ENCODE measurements at places on chromosomes 3 and 15. TPM values are rescaled to one million over a fixed set of nuclear protein-coding genes. Genes with fewer than 3 reads are reported as not detected.

Gene SLC22A14
- polyA plus RNA-seq = 0.15 TPM

DNA sequence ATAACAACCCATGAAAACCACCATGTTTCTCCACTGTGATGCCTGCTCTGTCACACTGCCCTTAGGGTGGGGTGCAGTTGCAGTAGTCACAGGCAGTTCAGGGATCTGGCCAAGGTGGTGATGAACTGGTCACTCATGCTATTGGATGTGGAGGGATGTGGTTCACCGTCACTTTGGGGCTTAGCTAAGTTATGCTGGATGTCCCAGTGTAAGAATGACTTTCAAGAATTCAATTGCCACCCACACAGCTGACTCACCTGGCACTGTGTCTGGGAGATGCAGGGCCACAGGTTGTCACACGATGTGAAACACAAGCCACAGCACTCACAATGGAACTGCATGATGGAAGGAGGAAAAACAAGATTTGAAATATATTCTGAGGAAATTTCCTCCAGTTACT is 146.1 kb upstream of the CTNNB1 start:
- no peak for DNase-seq

Gene CD200
- 0.12 TPM for polyA plus RNA-seq

DNA sequence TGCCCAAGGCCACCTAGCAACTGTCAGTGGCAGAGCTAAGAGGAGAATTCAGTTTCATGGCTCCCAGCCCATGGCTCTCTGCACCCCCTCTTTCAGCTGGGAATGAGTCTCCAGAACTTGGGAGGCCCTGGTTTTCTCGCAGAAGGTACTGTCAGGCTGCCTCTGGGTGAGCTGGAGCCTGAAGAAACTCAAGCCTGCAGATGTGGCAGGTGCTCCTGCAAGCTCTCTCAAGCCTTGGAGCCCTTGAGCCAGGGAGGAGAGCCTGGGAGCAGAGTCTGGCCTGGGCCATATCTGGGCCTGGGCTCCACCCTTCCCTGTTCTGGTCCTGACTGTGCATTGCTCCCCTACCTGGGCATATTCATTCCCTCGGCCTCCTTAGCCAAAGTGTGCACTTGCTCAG is 74.4 kb upstream of the TLE3 start:
- DNase-seq = no peak

DNA sequence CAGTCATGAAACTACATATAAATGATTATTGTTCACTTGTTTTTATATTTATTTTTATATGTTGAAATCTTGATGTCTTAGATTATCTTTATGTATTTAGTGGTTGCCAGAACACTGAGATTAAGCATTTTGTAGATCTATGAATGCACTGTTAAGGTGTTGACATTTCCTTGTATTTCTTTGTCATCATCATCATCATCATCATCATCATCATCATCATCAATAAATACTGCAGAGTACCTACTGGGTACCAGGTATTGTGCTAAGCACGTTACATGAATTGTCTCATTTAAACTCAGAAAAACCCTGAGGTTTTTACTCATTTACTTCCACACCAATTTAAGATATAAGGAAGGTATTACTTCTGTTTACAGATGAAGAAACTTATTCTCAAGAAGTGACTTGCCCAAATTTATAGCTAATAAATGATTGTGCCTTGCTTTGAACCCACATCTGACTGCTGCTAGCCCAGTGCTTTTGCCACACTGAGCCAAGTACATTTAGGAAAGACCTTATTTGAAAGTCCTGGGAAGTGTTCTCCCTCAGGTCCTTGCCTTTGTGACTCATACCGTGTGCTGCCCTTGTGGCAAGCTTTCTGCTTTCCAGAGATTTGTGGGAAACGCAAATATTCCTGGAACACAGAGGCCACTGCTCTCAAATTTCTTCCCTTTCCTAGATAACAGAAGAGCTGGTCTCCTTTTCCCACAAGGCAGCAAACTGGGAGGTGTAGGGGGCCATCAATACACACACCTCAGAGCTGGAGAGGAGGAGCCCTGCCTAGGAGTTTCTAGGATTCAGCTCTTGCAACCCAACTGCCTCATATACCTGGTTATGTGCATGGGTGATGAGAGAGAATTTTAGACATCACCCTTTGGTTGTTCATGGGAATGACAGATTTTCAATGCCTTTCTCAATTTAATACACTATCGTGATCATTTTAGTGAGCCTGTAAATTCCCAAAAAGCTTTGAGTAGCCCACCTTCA is 115.4 kb upstream of the C15orf61 start:
- DNase-seq = peak; percentile 23

Gene GPR62
- polyA plus RNA-seq = not detected

Gene MYL3
- polyA plus RNA-seq = 1.0 TPM

DNA sequence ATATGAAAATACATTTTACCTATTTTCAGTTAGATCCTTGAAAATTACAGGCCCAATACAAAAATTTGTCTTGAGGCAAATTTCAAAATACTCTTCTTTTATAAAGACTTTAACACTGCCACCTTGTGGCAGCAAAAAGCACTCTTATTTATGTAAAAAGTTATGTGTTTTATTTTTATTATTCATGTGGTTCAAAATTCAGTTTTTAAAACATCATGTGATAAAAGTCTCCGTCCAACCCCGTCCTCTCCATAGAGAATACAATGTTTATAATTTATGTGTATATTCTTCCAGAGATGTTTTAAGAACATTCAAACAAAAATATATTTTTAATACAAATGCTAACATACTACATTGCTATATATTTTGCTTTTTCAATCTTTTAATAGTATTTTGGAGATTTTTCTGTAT is 36.9 kb upstream of the TRIM59 start:
- DNase-seq = no peak

DNA sequence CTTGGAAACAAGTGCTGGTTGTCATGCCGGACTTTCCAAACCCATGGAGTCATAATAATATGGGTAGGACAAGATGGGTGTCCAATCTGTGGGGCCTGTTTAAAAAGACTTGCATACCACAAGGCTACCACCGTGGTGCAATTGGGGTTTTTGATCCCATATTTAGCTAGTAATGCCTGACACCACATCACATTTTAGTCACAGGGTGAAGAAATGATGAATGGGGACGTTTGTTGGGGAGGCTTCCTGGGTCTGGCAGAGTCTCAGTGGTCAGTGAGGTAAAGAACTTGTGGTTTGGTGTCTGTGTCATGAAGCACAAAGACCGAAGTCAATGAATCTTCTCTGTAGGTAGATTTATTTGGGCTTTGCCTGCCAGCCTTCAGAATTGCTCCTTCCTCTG is 31.0 kb downstream of the P3H2 start:
- no peak for DNase-seq

Gene TERC
- not detected for polyA plus RNA-seq

DNA sequence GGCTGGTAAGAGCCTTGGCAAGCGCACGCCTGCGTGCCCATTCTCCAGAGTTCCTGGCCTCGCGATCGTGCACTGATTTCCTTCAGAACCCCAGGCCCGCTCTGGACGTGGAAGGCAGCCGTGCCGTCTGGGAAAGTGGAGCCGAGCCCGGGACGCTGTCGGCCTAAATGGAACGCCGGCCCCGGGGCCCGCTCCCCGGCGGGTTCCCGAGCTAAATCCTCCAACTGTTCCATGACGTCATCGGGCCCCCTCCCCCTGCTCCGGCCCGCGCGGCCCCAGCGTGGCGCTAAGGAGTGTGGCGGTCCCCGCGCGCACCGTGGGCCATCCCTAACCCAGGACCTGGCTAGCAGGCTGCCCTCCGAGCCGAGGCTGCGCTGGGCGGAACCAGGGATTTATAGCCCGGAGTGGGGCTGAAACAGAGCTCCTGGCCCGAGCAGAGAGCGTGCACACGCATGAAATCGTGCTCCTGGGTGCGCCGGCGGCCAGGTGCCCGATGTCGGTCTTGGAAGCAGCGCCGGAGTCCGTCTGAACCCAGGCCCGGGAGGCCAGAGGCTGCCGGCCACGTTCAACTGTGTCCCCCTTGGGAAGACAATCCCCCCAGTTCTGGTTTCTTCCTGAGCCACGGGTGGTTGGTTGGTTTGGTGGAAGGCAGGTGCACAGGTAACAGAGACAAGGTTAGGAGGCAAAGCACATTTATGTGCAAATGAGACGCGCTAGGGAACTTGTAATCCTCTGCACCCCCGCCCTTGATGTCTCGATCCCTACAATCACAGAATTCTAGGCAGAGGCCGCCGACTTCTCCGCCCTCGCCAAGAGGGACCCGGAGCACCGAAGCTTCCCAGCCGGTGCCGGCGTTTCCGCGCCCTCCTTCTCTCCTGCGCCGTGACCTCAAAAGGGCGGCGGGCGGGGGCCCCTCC is 84.9 kb upstream of the ETV5 start:
- DNase-seq = no peak

Gene FBLN2
- 131 TPM for polyA plus RNA-seq

GRCh38 chr3:119019767-119020518 is 14.7 kb downstream of the IGSF11 start:
- DNase-seq = no peak

DNA sequence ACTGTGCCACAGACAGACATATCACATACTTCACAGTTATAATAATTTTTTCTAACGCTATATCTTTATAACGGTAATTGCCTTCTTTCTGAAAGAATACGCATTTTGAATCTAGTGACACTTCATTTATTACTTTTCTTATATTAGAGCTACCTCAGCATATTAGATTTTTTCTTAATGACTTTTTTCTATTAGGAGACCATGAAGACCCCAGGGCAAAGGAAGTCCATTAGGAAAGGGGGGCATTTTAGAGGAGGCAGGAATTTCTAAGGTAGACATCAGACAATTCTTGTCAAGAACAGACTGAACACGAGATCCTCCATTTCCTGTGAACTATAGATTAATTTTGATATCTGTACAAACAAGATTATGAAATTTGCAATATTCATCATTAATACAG is 90.5 kb upstream of the NSMCE3 start:
- DNase-seq = no peak

DNA sequence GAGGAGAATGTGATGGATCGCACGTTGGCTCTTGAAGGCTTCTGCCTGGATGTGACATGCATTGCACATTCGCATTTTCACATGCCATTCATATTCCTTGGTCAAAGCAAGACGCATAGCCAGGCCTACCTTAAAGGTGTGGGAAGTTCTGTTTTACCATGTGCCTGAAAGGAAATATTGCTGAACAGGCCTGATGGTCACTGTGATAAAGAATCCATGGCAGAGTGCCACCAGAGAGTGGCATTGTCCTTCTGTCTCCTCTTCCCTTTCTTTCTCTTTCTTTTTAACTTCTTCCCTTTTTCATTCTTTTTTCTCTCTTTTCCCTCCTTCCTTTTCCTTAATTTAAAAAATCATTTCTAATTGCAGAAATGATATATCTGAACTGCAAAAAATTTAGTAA is 15.9 kb upstream of the MITF start:
- DNase-seq = no peak

GRCh38 chr3:185948292-185948691 is 10.5 kb upstream of the TRA2B start:
- DNase-seq = no peak

Gene ZNF385D
- 2.2 TPM for polyA plus RNA-seq

GRCh38 chr3:32603064-32603463 is 32.4 kb upstream of the DYNC1LI1 start:
- no peak for DNase-seq

- DNase-seq = no peak
Measured at GRCh38 chr3:32009957-32010356, 28.4 kb downstream of the ZNF860 start.

DNA sequence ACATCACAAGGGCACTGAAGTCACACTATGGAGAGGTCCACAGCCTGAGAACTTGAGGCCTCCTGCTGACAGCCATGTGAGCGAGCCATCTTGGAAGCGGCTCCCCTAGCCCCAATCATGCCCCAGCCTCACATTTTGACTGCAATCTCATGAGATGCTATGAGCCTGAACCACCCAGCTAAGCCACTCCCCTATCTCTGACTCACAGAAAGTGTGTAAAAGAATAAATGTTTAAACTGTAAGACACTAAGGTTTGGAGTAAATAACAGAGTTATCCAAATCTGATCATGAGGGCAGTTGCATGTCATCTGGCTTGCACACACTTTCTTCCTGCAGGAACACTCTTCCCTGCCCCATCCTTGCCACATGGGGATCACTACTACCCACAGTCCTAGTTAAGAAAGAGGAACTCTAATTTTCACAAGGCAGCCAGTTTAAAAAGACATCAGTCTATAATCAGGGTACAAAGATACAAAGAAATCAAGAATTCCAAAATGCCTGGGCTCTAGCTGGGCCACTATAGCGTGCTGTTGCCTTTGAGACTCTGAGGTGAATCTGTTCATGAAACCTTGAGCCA is 494.2 kb downstream of the FOXP1 start:
- DNase-seq = no peak

DNA sequence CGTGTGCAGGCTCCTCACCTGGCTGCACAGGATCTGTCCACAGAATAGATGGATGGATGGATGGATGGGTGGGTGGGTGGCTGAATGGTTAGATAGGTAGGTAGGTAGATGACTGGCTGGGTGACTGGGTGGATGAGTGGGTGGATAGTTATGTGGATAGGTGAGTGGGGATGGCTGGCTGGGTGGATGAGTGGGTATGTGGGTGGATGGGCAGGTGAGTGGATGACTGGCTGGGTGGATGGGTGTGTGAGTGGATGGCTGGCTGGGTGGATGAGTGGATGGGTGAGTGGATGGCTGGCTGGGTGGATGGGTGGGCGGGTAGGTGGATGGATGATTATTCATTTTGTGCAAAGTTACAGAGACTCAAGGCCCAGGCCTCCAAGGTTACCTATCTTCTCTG is 172.9 kb upstream of the CTDSPL start:
- no peak for DNase-seq

DNA sequence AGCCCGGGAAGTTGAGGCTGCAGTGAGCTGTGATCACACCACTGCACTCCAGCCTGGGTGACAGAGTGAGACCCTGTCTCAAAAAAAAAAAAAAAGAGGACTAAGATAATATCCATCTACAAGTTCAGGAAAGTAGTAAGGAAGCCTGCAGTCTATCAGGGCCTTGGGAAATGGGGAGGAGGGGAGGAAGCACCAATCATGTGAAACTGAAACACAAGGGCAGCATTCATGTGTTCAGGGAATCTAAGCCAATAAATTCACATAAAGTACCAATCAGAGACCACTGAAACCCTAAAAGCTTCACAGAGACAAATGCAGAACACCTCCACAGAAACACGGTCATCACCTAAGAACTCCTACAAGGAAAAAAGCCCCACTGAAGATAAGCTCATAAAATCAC is 22.9 kb upstream of the HHATL start:
- DNase-seq = no peak

DNA sequence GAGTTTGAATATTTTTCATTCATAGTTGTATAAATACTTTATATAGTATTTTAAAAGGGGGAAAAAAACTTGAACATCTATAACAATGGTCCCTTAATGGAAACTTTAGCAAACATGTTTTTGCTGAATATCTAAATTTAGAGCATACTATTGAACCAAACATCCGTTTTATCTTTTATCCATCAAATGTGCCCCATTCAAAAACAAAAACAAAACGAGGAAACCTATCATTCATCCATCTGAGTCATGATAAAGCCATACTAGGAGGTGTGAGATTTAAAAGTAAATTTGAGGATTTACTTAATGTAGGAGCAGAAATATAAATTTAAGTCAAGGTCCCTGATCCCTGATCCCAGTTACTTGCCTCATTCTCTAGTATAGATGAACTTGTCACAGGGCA is 463.6 kb upstream of the MDFIC2 start:
- DNase-seq = no peak

GRCh38 chr15:70121624-70122302 is 24.0 kb upstream of the TLE3 start:
- DNase-seq = no peak

Measured in BJ (cell line).